Memory B cell (primary cell): ENCODE measurements at places on chromosomes 12 and 14.
A peak's percentile ranks its signal among the peaks of the same experiment; 100 is the strongest.

- DNase-seq, result no peak
Measured at GRCh38 chr14:96978525-96979272, 181.5 kb downstream of the VRK1 start.

DNA sequence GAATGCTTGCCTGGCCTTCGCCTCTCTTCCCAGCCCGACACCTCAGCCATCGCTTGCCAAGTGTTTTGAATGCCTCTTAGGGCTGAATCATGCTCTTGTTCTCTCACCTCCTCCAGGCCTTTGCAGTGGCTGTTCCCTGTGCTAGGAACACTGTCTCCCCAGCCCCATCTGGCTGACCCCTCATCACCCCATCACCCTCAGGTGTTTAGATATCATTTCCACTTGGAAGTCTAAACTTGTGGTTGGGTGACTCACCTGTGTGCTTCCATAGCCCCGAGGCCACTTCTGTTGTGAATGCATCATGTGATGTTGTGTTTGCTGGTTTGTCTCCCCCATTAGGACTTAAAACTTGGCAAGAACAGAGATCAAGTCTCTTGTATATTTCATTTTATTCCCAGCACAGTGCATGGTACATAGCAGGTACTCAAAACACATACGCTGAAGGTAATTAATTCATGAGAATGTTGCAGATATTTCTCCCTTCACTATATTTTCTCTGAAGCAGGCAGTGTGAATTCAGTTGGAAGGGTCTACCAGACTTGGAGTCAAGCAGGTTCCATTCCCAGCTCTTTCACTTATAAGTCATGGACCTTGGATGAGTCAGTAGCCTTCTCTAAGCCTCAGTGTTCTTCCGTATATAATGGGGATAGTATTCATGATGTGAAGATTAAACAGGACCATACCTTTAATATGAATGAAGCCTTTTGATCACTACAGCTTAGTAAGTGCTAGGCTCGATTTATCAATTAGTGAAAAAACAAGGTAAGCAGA is 67.8 kb downstream of the HRK start:
- DNase-seq, result no peak

DNA sequence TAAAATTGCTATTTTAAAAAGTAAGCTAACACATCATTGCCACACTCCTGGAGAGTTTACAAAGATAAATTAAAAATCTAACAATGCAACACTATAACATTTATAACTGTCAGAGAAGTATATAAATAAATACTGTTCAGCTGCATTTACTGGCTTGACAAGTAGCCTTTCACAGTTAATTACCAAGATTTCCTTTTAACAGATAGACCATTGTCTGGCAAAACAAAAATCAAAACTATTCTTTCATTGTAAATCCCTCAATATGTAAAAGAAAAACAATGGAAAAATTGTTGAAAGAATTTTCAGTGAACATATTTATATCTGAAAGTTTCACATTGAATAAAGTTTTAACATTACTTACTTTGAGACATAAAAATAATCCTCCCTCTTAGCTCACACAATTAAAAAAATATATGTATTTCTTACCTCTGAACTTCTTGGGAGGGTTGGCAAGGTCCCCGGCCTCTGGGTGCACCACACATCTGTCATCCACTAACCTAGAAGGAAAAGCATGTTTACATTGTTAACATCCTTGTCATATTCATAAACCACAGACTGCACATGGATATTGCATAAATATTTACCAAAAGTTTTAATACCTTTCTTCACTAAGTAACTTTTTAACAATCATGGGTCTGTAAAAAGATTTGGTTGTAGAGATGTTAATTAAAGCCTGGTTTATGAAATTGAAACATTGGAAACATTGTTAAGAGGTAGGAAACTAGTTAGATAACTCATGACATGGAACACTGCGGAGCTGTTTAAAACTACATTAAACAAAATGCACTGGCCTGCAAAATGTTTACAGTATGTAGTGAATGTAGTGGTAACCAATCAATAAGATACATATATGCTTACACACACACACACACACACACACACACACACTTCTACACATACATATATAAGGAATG is 43.0 kb downstream of the ITPR2 start:
- DNase-seq, result no peak

DNA sequence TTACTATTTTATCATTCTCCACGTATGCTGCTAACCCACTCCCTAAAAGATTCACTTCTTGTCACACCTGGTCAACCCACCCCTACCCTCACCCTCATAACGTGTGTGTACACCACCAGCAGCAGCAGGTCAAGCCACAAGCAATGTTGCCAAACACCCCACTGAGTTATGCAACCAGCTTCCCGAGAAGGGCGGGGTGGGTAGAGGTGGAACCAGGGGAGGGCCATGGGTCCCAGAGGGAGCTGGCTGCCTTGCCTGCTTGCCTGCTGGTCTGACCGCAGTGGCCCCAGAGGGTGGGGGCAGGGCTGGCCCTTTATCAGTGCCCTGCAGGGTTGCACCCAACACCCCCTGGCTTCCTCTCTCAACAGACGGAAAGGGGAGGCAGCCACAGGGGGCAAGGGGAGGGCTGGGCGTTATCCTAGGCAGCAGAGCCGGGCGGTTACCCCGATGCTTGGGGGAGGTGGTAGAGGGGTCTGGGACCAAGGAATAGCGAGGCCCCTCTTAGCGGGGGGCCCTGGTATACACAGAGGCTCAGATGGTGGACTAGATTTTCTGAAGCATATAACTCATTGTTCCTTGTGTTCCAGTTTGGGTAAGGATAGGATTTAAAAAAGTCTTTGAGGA is 3.5 kb upstream of the NFE2 start:
- no peak for DNase-seq

DNA sequence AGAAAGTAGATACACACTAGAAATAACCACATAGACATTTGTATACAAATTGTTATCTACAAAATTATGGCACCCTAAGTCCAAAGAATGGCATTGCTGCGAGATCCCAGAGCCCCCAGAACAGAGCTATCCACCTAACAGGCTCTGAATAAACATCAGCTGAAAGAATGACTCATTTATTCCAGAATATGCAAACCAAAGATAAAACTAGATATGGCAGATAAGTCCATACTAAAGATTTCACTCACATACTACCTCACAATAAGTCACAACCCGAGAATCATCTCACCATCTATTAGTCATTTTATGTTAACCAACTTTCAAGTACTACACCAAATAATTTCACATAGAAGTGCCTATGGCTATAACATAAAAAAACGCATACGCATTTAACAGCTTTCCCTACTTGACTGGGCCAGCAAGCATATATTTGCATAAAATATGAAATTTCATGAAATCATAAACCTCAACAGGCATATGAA is 5.6 kb downstream of the CNIH1 start:
- DNase-seq, result no peak

- DNase-seq, result peak; percentile 2
Measured at GRCh38 chr14:58637391-58638230, at the start of gene DACT1. DACT1 (plus strand) TSS chr14:58637962; CDS start chr14:58638203, 241 bp downstream.

GRCh38 chr12:89983622-89984021 is 275.0 kb upstream of the ATP2B1 start:
- DNase-seq, result peak; percentile 16

GRCh38 chr12:68449196-68449595 is 117.0 kb upstream of the MDM1 start:
- DNase-seq, result no peak

DNA sequence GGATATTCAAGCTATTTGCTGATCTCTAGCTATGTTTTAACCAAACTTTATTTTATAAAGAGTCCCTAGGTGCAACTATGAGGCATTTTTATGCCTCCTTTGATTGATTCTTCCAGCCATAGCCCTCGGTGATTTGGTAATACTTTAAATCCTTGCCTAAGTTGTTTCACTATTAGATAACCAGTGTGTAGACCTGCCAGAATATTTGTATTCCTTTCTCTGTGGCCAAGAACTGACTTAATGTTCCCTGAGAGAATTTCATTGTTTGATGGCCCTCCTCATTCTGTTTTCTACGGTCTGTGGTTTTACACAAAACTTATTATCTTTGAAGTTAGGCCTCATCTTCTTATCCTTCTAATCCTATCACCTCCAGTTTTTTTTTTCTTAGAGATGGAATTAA is 109.7 kb upstream of the MDGA2 start:
- no peak for DNase-seq

GRCh38 chr12:97148941-97149559 is 242.0 kb downstream of the NEDD1 start:
- peak; percentile 69 for DNase-seq

DNA sequence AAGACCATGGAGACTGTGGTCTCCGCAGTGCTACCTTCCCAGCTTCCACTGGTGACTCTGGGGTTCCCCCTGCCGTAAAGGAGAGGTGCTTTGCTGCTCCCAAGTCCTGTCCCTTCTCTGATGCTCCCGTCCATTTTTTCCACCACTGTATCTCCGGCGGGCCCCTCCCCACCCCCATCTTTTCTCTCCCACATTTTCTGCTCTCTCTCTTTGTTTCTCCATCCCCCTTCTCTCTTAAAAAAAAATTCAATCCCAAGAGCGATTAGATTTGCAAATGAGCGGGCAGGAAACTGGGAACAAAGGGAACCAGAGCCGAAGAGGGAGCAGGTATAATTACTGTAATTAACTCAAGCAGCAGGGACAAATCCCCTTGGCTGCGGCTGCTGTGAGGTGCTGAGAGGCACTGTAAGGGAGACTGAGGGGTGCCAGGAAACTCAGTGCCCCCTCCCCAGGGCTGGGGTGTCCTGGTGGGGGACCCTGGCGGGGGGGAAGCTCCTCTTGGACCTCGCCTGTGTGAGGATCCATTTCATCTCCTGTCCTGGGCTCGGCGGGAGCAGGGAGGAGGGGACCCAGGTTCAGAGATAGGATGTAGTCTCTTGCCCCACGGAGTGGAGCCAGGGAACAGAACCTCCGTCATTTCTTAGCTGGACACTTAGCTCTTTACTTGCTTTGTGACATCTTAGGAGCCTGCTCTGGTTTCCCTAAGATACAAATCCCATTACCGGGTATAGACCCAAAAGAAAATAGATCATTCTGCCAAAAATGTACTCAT is 140.4 kb upstream of the NRXN3 start:
- DNase-seq, result no peak

GRCh38 chr14:21103710-21104447 is 3.0 kb downstream of the TMEM253 start:
- DNase-seq, result peak; percentile 91

GRCh38 chr14:91159906-91160305 is 46.0 kb downstream of the DGLUCY start:
- no peak for DNase-seq

- no peak for DNase-seq
Measured at GRCh38 chr14:65222440-65222858, 120.1 kb upstream of the MAX start.

GRCh38 chr14:54775486-54776140 is 127.0 kb downstream of the GCH1 start:
- no peak for DNase-seq

- no peak for DNase-seq
Measured at GRCh38 chr14:92654239-92654901, 94.1 kb downstream of the LGMN start.

GRCh38 chr14:75156901-75157300 is 19.5 kb downstream of the TMED10 start:
- DNase-seq, result no peak

- DNase-seq, result no peak
Measured at GRCh38 chr12:100207311-100207710, 6.7 kb downstream of the ACTR6 start.

- DNase-seq, result no peak
Measured at GRCh38 chr12:8648576-8649205, 13.9 kb downstream of the MFAP5 start.

DNA sequence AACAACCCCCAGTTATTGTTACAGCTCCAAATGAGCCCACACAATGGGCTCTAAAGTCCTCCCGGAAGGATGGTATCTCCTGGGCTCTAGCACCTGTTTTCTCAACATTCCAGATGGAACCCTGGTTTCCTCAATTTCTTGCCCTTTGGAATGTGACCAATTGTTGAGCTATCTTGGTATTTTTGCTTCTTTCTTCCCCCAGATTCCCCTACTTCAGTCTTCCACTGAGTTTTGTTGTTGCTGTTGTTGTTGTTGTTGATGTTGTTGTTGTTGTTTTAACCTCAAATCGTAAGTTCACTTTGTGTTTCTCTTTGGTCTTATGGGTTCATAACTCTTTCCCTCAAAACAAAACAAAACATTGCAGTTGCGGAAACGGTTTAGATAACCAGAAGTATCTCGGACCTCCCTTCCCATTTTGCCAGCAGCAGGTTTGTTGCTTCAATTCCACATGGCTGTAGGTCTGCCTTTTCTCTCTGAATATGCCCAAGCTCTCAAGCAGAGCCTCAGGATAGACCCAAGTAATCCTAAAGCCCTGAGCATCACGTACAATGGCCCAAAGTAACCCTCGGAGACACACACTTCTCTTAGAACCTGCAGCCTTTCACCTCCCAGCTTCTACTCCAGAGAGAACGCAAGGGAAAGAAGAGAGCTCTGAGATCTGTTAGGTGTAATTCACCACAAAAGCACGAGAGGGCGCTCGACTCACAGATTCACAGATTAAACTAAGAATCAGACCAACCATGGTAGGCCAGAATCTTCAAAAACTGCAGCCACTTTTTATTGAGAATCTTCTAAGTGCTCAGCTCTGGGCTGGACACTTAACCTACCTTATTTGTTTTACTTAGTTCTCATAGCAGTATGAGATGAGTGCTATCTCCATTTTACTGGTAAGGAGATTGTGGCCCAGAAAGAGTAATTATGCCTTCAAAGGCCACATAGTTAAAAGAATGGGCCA is 1.0 kb upstream of the DDX23 start:
- peak; percentile 91 for DNase-seq

GRCh38 chr12:106919910-106920544 is 35.7 kb upstream of the TMEM263 start:
- DNase-seq, result no peak

DNA sequence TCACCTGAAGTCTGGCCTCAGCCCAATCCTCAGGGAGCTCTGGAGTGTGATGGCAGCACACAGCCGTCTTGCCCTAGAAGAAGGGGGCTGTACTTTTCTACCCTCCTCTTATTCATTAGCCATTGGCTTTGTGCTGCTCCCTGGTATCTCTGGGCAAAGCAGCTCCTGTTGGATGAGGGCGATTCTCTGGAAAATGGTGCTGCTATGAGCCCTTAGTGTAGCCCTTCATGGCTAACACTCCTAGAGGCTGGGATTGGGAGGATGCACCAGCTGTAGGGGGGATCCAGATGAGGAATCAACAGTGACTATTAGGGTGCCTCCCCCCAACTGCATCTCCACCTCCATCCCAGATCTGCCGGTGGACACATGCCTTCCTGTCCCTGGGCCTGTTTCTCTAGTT is 32.6 kb downstream of the RPH3A start:
- no peak for DNase-seq

DNA sequence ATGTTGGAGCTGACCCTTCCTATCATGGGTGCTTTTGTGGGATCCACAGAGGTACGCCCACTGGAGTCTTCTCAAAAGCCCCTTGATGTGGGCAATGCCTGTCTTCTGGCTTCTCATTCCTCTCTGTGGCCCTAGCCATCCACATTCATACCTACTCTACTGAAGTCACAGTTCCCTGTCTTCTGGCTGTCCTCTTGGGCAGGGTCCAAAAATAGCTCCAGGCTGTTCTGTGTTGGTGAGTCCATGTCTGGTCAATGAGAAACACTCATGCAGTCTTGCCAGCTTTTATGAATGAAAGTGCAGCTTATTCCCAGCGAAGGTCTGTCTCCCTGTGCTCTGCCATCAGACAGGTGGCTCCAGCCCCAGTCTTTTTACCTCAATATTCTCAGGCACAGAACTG is 135.9 kb upstream of the MDM1 start:
- no peak for DNase-seq

GRCh38 chr12:119699199-119699760 is 31.3 kb downstream of the PRKAB1 start:
- no peak for DNase-seq
